ENCODE measurements at places on chromosomes 4 and X.

GRCh38 chr4:136400829-136401228 lies 1131.5 kb downstream of the PCDH18 start:
- peak; percentile 10 for DNase-seq

DNA sequence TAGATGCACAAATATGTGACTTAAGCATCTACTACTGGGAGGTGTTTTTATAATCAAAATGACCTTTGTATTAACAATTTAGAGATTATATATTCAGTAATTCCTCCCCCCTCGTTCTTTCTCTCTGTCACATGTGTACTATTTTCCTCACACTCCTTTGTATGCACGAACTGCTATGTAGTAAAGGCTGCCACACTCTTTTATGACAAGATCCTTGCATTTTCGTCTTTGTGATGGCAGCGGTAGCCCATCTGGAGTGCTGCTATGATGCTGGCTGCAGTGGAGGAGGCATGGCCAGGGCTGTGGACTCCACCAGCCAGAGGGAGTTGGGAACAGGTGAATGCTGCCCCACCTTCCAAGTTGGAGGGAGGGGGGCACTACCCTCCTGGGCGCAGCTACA lies 216.3 kb downstream of the NSUN7 start:
- no peak for DNase-seq

DNA sequence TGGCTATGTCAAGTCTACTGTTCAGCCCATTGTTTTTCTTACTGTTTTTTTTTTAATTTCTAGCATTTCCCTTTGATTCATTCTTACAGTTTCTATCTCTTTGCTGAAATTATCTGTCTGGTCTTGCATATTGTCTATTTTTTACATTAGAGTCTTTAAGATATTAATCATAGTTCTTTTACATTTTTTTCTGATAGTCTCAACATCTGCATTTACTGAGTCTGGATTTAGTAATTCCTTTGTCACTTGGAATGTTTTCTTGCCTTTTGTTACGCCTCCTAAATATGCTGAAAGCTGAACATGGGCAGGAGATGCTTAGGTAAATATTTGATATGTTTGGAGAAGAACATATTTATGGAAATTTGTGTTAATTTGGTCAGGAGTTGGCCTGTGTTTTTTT lies 10.4 kb downstream of the JADE3 start:
- DNase-seq, result no peak

GRCh38 chr4:137627739-137628460 lies 95.6 kb upstream of the PCDH18 start:
- DNase-seq, result no peak

DNA sequence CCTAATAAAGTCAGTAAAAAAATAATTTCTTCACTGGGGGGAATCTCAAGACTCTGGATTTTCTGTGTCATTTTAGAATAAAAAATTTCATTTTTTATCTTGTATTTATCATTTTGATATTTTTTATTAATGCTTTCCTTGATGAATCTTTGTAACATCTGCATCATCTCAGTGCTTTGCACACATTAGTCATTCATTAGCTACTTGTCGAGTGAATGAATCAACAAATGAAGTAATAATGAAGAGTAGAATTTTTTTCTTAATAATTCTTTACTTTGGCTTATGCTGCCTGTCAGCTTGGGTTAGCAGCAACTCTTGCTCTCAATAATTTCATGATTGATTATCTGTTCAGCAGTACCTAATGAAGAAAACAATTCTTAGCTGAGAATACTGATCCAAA lies 530.8 kb downstream of the GRXCR1 start:
- no peak for DNase-seq

DNA sequence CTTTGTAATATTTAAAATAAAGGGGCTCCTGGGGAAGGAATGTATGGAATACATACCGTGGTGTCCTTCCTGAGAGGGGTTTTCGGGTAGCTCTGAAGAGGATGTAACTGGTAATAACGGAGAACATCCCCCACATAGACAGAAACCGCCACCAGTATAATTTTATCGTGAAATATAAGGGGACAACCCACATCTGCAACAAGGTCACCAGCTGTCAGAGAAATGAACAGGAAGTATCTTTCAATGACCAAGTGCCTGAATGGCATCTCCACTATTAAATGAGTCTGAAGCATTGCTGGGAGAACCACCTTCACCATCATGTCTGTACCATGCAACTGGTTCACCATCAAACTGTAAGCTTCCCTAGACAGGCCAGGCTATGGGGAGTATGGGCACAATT lies 31.7 kb downstream of the RNF175 start:
- no peak for DNase-seq

Measured in HEK293T (cell line).